Liver (tissue), 10 donors: ENCODE measurements at places on chromosomes 12 and 14. TPM values are rescaled to one million over a fixed set of nuclear protein-coding genes. Genes with fewer than 3 reads are reported as not detected.
A peak's percentile ranks its signal among the peaks of the same experiment; 100 is the strongest.

Gene CINP
- 25.1 TPM for total RNA-seq

Gene PTCSC3
- total RNA-seq: not detected

Gene ANO2
- total RNA-seq: 0.25 TPM

Gene FBXO34
- total RNA-seq: 25.8 TPM

Gene BHLHE41
- total RNA-seq: not detected

Gene IRAK3
- total RNA-seq: 5.6 TPM

Gene BMP4
- total RNA-seq: 4.2 TPM

Gene TMPRSS12
- not detected for total RNA-seq

Gene TESPA1
- 0.50 TPM for total RNA-seq

Gene MTHFD1
- 43.8 TPM for total RNA-seq

Gene TBX3
- total RNA-seq: 23.0 TPM

Gene SYNDIG1L
- 0.08 TPM for total RNA-seq

Gene EPYC
- total RNA-seq: not detected

- DNase-seq: peak; percentile 59
These were observed 13.1 kb downstream of the KRT83 start for GRCh38 chr12:52307836-52308805.

DNA sequence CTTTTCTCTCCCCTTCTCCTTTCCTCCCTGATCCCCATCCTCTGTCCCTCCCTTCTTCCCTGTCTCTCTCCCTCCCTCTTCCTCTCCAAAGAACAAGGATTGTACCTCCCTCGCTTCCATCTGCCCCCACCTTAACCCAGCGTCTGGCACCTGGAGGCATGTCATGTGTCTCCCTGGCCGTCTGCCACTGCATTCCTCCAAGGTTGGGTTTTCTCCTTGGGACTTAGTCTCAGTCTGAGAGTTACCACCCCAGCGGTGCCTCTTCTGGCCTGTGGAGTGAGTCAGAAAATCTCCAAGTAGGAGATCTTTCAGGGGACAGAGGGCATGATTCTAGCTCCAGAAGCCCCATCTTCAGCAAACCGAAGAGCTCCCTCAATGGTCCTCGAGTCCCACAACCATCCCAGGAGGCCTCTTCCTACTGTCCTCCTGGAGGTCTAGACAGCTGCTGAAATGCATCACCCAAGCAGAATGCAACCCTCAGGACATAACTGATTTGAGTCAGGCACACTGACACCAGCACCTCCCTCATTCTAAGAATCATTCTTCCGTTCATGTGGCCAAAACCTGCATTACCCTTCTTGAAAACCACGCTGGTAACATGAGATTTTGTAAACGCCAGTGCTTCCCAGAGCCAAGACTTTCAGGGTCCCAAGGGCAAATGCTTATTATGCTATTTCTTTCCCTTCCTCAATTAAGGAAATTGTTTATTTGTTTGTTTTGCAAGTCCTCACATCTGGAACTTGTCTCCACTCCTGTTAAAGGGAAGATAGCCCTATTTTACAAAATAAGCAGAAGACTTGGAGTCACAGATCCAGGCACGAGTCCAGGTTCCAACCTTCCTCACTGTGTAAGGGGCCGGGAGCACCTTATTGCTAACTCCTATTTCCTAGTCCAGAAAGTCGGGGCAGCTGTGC, 463.2 kb downstream of the BCL11B start:
- DNase-seq: no peak

- no peak for DNase-seq
These were observed 73.3 kb downstream of the NCOR2 start for GRCh38 chr12:124493809-124494750.

GRCh38 chr14:68195126-68195525, 375.5 kb downstream of the RAD51B start:
- DNase-seq: no peak

- DNase-seq: no peak
These were observed 26.5 kb downstream of the TCTN1 start for GRCh38 chr12:110640275-110641025.

DNA sequence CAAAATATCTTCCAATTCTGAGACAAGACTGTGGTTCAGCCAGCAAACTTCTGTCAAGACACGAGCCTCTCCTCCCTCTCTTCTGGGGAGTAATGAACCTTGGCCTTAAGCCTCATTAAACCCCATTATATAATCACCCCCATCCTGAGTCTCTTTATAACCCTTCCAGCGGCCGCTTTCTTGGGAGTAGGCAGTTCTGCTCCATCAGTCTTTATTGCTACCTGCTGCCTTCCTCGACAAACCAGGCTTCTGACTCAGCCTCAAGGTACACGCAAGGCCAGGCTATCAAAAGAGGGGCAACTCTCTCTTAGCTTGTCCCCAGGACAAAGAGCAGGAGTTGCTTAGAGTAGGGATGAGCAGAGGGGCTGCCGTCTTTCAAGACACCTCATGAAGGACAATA, 300.8 kb upstream of the NOS1 start:
- no peak for DNase-seq

DNA sequence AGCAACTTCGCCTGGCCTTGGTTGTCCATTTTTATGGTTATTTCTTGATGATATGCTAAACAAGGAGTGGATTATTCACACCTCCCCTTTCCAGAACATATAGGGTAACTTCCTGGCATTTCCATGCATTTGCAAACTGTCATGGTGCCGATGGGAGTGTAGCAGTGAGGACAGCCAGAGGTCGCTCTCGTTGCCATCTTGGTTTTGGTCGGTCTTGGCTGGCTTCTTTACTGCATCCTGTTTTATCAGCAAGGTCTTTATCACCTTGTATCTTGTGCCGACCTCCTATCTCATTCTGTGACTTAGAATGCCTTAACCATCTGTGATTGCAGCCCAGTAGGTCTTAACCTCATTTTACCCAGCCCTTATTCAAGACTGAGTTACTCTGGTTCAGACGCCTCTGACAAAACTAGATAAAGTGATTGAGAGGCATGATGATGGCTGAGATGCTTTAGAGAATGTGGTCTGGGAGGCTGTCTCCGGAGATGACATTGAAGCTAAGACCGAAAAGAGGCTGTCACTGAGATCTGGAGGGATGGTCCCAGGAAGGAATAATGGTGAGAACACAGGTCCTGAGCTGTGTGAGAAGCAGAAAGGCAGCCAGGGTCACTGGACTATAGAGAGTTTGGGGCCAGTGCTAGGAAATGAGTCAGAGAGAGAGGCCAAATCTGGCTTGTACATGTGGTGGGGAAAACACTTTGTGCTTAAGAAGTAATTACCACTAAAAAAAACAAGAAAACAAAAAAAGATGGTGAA, 2.9 kb downstream of the GLT1D1 start:
- no peak for DNase-seq

GRCh38 chr14:36383767-36384431, 63.5 kb upstream of the MBIP start:
- DNase-seq: no peak

- no peak for DNase-seq
These were observed 237.6 kb downstream of the BCAT1 start for GRCh38 chr12:24711056-24712008.

GRCh38 chr12:127041985-127042625, 1224.9 kb upstream of the TMEM132C start:
- no peak for DNase-seq

GRCh38 chr12:14873440-14874185, 12.0 kb downstream of the MGP start:
- DNase-seq: no peak

DNA sequence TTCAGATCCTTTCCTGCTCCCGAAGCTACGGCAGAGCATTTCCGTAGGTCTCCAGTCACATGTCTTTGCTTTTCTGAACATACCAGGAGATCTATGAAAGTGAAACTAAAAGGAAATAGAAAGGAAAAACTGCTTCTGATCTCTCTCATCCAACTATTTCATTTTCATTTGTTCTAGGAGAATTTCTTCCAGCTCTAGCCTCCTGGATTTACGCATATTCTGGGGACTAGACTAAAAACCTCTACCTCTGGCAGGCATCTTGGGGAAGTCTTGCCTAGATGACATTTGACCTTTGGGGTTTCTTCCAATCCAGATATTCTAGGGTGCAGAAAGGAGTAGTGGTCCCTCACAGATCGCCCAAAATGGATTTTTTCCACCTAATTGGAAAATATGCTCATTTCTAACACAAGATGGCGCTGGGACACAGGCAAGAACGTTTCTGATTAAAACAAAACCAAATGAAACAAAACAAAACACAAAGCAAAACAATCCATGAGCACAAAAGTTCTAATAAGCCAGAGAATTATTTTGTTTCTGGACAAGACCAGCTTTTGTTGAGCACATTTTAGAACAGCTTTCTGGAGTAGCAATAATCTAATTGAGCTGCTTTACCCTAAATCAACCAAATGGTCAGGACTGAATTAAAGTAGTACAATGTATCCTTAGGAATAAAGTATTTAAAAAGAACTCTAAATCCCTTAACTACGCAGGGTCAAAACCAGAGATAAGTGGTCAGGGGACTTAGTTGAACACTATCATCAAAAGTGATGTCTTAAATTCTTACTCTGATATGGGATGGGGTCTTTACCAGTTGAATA, 12.3 kb upstream of the PARP11 start:
- no peak for DNase-seq

GRCh38 chr12:68119724-68120211, 39.8 kb downstream of the IFNG start:
- no peak for DNase-seq

GRCh38 chr14:45156067-45156466, 20.3 kb downstream of the FANCM start:
- no peak for DNase-seq

DNA sequence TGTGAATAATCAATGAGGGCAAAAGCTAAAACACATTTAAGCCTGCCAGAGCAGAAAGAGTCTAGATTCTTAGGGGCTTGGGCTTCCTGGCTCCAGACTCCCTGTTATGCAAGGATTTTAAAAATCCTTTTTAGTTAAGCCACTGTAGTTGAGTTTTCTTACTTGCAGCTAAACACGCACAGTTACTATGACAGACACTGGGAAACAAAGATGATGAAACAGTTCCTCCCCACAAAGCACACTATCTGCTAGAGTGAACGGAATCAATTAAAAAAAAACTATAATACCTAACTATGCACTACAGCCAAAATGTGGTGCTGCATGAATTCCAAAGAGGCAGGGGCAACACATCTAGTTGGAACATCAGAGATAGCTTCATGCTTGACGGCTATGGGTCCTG, 28.2 kb downstream of the RPS6KA5 start:
- DNase-seq: no peak

GRCh38 chr14:75064205-75064567, 362 bp upstream of the ACYP1 start:
- no peak for DNase-seq

DNA sequence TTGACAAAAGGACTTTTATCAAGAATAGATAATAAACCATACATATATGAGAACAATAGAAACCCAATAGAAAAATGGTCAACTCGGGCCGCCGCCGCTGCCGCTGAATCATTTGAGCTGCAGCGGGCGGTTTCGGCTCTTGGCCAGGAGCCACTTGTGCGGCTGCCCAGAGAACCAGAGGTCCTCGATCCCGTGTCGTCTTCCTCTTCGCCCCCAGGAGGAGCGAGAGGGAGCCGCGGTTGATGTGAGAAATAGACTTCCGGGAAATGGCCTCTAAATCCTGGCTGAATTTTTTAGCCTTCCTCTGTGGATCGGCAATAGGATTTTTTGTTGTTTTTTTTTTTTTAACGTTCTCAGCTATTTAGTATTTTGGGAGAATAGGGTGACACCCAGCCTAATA, 44.8 kb downstream of the CPSF6 start:
- DNase-seq: peak; percentile 59

GRCh38 chr12:46177025-46177424, 91.8 kb downstream of the SLC38A1 start:
- DNase-seq: no peak

- no peak for DNase-seq
These were observed 175.9 kb downstream of the TRHDE start for GRCh38 chr12:72448089-72448488.

GRCh38 chr14:35362911-35363374, 41.6 kb downstream of the NFKBIA start:
- DNase-seq: no peak

GRCh38 chr12:68959143-68959858, 26.3 kb upstream of the CPM start:
- no peak for DNase-seq

- DNase-seq: no peak
These were observed 81.1 kb downstream of the EML1 start for GRCh38 chr14:99874306-99874705.

- peak; percentile 75 for DNase-seq
These were observed 74.3 kb downstream of the RFLNA start for GRCh38 chr12:124369055-124369826.

DNA sequence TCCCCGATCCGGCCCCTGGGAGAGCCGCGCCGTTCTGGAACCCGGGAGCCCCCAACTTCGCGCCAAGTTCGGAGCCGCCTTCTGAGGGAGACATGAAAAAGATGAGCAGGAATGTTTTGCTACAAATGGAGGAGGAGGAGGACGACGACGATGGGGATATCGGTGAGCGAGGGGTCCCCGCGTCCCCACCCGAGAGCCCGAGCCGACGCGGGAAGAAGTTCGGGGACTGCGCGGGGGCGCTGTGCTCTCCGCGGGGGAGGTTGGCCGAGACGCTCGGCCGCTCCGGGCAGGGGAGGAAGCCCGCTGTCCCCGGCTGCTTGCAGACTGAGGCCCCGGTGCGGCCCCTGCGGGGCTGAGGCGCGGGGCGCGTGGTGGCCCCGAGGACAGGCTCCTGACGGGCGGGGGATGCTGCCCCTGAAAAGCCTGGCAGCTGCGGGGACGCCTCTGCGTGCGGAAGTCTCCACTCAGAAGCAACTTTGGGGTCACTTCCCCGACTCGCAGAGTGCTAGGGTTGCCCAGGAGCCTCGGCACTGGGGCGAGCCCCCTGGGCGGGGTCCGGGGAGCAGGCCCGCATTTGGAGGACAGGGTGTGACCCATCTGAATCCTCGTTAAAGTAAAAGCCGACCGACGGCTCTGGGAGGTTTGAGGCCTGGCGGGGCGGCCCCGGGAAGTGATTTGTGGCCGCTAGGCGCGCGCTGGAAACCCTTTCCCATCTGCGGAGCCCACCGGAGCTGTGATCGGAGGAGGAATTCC, 511 bp downstream of the ANO6 start:
- peak; percentile 48 for DNase-seq

DNA sequence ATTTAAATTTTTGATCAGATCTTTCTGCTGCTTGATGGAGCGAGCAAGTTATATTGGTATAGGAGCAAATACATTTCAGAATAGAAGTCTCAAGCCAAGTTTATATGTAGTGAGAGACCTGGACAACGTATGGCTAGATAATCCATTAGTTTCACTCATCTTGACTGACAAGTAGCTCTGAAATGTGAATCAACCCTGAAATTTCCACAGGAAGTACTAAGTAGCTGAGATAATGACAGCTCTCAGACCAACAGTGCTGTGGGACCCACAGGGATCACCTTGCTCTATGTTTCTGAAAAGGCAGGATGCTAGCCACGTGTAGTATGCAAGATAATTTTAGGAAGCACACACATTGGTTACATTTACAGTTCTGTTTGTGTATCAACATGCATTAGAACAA, 258.6 kb upstream of the FOXN3 start:
- DNase-seq: no peak

GRCh38 chr12:18470251-18470650, 208.9 kb downstream of the PIK3C2G start:
- no peak for DNase-seq
